ENCODE measurements at places on chromosomes 2 and 18.
A peak's percentile ranks its signal among the peaks of the same experiment; 100 is the strongest.

- no peak for DNase-seq
These were observed 152.6 kb upstream of the KYNU start for GRCh38 chr2:142724713-142725349.

DNA sequence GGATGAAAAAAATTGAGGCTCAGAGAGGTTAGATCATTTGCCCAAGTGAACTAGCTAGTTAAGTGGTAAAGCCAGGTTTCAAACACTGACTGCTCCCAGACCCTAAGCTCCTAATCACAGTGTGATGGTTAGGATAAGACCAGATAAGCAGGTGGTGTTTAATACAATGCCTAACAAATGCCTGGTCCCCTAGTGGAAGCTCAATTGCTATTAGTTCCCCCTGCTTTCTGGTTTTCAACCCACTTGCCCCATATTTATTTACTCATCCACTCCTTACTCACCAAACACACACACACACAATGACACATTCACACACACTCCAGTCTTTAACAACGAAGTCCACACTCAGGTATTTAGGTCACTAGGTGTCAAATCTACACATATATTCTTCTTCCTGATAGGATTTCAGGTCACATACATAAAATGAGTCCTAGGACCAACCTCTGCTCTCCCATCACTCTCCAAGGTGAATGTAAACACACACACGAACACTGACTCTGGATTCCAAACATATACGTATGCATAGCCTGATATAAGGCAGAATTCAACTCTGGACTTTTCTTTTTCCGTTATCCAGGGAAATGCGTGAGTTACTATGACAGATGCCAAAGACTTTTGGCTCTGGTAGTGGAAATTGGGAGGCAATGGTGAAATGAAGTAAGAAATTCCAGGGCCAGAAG lies 73.6 kb upstream of the TSPYL6 start:
- no peak for DNase-seq

DNA sequence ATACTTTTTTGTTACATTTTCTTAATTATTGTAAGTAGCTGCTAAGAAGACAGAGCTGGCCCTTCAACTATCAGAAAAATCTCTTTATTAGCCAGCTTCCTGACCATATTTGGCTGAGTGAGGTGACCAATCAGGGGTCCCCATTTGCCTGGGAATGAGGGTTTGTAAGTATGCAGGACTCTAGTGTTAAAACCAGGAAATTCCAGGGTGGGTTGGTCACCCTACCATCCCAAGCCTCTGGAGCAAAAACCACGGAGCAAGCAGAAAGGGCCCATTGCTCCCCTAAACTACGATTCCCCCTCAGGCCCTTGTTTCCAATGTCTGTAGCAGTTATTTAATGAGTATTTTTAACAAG lies 165.6 kb upstream of the NCKAP5 start:
- no peak for DNase-seq

DNA sequence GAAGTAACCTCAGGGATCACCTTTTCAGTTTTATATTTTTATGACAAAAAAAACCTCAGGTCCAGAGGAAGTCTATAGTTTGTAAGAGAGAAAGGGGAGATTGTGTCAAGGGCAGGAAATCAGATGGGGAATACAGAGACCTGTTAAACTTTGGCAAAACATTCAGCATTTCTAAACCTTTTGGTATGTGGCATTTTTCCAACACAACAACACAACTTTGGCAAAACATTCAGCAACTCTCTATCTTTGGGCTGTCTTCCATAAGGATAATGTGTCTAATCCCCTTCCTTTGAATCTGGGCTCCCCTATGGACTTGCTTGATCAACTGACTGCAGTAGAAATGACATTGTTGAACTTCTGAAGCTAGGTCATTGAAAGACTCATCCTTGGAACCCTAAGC lies 220.6 kb upstream of the CCDC68 start:
- DNase-seq: no peak

DNA sequence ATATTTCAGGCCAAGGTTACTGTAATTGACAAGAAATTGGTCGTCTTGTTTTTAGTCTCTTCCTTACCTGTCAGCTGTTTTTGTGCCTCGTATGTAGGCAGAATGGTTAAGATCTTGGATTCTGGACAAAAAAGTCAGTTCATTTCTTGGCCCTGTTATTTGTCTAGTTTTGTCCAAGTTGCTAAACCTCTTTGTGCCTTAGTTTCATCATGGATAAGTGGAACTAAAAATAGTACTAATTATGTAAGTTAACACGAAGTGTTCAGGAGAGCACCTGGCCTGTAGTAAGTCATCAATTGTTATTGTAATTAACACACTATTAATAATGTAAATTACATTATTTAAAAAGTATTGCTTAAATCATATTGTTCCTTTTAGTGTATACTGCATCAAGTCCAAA lies 148.0 kb downstream of the PARD3B start:
- no peak for DNase-seq

DNA sequence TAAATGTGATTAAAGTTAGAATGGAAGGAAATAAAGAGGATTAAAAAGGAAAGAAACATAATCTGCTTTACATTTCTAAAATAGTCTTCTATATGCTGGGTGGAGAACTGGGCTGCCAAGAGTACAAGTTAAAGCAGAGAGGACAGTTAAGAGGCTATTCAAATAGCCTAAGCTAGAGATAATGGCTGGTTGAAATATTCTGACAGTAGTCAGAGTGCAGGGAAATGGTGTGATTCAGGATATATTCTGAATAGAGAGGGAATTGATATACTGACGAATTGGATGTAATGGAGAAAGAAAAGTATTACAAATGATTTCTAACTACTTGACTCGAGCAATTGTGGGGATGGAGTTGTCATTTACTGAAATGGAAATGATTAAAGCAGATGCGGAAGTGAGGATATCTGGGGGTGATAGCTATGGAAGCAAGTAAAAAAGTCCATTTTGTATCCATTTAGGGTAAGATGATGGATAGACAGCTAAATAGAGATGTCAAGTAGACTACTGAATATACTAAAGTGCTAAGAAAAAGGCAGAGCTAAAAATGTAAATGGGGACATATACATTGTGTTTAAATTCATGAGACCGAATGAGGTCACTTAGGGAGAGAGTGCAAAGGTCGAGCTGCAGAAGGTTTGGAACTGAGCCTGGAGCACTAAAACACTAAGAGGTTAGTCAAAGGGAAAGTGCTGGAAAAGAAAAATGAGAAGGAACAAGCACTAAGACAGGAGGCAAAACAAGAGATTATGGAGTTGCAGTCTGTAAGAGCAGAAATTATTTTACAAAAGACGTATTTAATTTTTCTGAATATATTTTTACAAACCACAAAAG lies 696.8 kb downstream of the LRRTM4 start:
- no peak for DNase-seq

DNA sequence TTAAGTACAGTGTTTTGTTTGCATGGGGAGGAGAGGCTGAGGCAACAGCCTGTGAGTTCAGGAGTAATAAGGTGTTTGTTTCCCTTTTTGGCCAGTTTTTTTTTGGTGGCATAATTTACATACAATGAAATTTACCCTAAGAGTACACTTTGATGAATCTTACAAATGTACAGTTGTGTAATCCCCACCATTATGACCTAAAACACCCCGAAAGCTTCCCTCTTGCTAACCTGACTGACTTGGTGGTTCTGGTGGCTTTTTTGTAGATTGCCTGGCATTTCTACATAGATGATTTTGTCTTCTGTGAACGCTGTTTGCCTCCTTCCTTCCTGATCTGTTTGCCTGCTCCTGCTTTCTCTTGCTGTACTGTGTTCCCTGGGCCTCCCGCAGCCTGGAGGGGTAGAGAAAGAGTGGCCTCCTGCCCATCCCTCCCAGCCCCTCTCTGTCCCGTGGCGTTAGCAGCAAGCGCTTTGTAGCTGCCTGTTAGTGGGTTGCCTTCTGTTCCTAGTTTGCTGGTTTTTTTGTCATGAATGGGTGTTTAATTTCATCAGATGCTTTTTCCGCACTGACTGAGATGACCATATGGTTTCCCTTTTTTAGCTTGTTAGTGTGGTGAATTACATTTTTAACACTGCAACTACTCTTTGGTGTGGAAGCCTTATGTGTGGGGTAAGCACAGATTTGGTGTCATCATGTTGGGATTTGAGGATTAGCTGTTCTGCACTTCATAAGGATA lies 32.1 kb downstream of the ASAP2 start:
- DNase-seq: peak; percentile 14

DNA sequence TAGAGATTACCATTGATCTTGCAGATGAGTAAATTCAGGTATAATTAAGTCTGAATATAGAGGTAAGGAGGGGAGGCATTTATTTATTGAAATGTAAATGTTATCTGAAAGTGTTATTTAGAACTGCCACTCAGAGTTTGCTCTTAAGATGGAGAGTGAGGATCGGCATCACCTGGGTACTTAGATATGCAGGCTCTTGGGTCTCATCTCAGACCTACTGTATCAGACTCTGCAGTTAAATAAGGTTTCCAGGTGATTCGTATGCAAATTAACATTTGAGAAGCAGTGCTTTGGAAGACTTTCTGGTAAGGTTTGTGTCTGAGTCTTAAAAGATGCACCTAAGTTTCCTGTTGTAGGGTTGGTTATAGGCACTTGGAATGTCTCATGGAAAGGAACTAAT lies 9.2 kb downstream of the HTR2B start:
- no peak for DNase-seq

- DNase-seq: peak; percentile 8
These were observed 198.5 kb downstream of the SP3 start for GRCh38 chr2:173766537-173767289.

DNA sequence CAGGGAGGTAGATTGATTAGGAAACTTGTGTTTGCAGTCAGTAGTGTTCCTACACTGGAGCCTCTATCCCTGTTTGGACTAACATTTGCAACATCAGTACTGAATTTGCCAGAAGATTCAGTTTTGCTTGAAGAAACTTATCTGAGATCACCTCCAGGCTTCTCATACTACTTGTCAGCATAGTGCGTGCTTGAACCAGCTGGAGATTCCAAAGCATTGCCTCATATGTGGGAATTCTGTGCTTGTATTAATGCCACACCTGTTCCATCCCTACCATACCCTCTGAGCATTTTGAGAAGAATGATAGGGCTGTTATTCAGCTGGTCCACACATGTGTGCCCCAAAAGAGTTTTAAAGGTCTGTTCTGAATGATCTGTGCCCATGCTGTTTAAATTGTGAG lies 148.7 kb downstream of the RAPGEF4 start:
- no peak for DNase-seq

GRCh38 chr2:70050631-70051425 lies 36.4 kb upstream of the PCBP1 start:
- no peak for DNase-seq

GRCh38 chr18:75247611-75248421 lies 37.2 kb downstream of the TSHZ1 start:
- peak; percentile 69 for DNase-seq

- DNase-seq: no peak
These were observed 86.7 kb downstream of the L3MBTL4 start for GRCh38 chr18:6327895-6328620.

GRCh38 chr2:182920089-182920488 lies 53.7 kb upstream of the FRZB start:
- no peak for DNase-seq

DNA sequence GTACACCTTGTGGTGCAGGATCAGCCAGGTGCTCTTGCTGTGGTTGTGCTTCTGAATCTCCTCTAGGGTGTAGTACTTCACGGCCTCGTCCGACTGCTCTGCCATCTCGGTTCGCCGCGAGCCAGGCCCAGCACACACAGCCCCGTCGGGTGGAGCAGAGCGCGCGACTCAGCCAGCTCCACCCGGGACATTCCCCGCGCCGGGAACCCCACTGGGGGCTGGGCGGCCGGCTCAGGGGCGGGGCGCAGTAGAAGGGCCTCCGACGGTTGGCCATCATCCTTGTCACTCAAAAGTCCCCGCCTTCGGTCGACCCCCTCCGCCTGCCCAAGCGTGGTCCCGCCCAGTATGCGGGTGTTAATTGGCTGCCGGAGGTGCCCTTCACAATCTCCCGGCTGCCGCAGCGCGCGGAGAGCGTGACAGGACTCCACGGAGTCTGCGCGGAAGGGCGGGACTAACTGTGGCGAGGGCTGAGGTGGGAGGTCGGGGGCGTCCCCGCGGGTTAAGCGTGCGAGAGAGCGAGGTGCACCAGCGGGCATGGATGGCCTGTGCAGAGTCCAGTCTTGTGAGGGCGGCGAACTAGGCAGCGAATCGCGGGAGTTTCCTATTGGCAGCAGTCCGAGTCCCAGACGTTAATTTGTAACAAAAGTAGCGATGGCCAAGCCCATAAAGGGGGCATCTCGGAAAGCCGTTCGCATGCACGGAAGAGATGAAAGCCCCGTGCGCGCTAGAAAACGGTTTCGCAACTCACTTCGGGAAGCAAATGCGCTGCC lies at the start of gene CYB5A:
TSS of gene CYB5A (minus strand) at position 193 of the 770 bp plus-strand sequence. CDS start at position 105, 88 bp downstream.
- peak; percentile 97 for DNase-seq

DNA sequence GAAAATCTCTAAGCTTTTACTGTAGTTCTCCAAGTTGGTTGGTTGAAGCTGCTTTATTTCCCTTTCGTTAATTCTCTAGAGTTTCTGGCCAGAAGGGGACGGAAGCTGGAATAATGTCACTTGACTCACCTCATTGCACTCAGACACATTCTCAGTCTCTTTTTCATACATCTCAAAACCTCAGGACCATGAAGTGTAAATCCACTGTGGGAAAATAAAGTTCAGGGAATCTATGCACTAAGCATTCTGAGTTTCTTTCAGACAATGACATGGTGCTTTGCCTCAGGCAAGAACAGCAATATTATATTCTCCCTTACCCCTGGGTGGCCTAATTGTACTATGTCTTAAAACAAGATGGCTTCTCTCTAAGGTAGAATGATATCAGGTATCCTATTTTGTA lies 167.8 kb downstream of the PRPF40A start:
- DNase-seq: no peak

GRCh38 chr2:206164261-206164862 lies 4.7 kb downstream of the EEF1B2 start:
- peak; percentile 64 for DNase-seq

GRCh38 chr2:215751200-215751910 lies 262.0 kb downstream of the MREG start:
- no peak for DNase-seq

DNA sequence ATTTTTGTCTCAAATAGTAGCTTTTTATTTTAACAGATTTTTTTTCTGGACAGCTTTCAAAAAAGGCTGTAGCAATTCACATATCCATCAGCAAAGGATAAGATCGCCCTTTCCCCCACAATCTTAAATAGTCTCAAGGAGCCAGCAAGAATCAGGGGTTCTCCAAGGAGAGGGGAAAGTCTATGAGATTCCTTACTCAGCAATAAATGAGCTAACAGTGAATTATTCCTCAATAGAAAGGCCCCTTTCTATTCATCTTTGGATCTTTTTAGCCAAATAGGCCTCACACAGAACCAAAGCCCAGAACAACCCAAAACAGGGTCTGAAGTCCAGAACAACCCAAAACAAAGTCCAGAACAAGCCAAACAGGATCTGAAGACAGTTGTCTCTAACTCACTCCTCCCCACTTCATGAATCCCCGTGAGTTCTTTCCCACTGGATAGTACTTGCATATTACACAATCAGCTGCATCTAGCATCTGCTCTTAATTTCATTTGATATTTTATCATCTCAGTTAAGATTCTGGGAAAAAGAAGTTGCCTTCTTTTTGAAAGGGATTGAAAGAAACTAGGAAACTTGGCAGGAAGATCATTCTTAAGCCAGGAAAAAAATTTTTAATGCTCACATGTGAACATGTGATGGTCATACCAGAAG lies 3.4 kb upstream of the DHRS9 start:
- DNase-seq: no peak

- no peak for DNase-seq
These were observed 49.6 kb upstream of the TLK1 start for GRCh38 chr2:171210216-171210863.

All from hematopoietic multipotent progenitor cell treated with erythropoietin and hydrocortisone succinate and interleukin-3 and kit ligand, for 6 days (in vitro differentiated cells).